ENCODE measurements at places on chromosomes 1 and 21.

- no peak for DNase-seq
Measured at GRCh38 chr1:19203440-19203839, 6.6 kb downstream of the UBR4 start.

DNA sequence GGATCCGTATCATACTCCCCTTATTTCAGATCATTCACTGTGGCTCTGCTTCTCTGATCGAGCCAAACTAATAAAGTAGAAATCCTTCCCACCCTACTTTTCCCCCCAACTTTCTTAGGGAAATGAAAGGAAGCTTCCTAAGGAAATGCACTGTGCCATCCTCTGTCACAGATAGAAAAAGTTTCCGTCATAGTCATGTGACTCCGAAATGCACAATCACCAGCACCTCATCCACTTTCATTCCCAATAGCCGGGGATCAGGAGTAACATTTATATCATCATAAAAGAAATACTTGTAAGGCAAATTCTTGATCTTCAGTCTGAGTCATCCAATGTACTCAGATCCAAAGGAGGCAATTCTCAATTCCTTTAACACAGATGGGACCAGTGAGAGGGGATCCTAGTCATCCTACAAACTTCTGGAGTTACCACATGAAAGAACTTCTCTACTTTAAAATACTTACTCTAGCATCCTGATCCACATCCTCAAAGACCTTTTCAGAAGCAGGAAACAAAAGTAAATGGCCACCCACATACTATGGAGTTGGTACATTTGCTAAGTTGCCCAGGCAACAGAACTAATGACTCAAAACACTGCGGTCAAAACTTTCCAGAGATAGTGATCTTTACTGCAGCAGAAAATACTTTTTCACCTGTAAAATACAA lies 97.8 kb upstream of the ZC3H11B start:
- no peak for DNase-seq

- DNase-seq, result no peak
Measured at GRCh38 chr1:177448036-177448615, 277.4 kb downstream of the BRINP2 start.

DNA sequence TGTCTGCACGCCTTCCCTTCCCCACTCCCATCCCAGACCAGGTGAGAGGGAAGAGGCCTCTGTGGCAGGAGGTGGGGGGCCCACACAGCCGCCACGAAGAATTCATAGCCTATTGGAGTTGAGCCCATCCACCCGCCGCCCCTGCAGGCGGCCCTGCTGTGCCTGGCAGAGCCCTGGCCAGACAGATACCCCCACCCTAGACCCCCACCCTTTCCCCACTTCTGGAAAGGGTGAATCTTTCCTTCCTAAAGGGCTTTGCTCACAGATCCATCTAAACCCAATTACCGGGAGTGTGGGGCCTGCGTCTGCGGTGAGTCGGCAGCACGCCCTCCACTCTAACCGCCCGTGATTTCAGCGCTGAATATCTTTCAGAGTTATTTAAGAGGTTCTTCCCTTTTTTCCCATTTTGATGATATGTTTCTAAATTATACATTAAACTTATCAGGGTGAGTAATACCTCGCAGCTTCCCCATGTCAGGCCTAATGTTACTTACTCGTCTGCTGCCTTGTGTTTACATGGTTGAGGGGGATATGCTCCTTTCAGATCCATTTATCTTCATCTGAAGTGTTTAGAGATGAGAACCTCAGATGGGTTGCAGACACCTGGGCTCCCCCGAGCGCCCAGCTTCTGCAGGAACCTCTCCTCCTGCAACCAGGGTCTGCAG lies 183.9 kb upstream of the VAMP3 start:
- DNase-seq, result no peak

- no peak for DNase-seq
Measured at GRCh38 chr1:231867607-231868006, 241.0 kb downstream of the DISC1 start.

DNA sequence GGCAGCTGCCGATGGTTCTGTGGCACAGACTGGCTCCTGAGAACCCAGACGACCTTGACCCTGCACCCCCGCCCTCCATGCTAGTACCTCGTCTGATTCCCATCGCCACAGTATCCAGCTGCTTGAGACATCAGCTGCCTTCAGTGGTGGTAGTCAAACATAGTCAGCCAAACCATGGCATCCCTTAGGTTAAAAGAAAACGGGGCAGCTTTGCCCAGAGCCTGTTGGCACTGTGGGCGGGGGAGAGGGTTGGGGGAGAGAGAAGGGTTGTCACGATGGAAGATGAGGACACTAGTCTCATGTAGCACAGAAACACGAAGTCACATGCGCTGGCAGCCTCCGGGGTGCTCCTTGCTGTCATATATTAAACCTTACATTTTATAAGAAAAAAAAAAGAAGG lies 961 bp upstream of the TDRD5 start:
- DNase-seq, result no peak

DNA sequence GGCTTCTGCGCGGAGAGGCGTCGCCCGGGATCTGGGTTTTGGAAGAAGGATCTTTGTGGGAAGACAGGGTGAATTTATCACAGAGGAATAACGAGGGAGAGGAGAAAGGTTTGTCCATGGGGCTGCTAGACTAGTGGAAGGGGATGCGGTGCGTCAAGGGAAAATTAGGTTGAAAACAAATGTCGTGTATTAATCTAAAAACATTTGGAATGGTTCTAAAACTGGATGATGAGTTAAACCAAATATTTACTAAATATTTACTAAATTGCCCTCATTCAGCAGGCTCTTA lies 647 bp downstream of the RO60 start:
- no peak for DNase-seq

GRCh38 chr1:24167008-24167407 lies 20.1 kb downstream of the IFNLR1 start:
- DNase-seq, result no peak

DNA sequence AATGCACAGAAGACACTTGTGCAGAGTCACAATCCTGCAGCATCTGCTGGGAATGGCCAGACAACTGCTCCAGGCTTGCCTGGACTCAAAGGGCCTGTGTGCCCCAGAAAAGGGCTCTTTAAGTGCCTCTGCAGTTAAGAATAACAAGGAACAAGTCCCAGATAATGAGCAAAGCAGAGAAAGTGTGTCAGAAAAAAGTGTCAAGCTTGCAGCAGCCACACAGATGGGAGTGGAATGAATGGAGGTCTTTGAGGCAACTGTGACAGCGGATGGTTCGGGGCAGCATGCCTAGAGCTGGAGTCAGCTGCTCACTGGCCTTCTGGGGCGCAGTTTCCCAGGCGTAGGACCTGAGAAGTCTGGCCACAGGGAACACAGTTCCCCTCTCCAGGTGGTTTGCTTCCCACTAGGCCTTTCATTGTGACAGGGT lies 5.1 kb downstream of the PARP1 start:
- DNase-seq, result no peak

GRCh38 chr1:18217398-18218043 lies 109.9 kb downstream of the IGSF21 start:
- no peak for DNase-seq

DNA sequence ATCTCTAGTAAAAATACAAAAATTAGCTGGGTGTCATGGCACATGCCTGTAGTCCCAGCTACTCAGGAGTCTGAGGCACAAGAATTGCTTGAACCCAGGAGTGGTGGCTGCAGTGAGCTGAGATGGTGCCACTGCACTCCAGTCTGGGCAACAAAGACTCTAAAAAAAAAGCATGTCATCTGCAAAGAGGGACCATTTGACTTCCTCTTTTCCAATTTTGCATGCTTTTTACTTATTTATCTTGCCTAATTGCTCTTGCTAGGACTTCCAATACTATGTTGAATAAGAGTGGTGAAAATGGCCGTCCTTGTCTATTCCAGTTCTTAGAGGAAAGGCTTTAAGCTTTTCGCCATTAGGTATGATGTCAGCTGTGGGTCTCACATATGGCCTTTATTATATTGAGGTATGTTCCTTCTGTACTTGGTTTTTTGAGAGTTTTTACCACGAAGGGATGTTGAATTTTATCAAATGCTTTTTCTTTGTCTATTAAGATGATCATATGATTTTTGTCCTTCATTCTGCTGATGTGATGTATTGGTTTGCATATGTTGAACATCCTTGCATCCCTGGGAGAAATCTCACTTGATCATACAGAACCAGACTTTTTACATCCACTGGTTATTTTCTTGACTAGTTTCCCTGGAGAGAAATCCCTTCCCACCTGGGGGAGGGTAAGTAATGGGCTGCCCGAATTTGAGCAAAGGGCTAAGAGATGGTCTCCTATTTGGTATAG lies 17.0 kb upstream of the RAP1GAP start:
- DNase-seq, result no peak

GRCh38 chr1:184255560-184255959 lies 131.3 kb upstream of the C1orf21 start:
- DNase-seq, result no peak

DNA sequence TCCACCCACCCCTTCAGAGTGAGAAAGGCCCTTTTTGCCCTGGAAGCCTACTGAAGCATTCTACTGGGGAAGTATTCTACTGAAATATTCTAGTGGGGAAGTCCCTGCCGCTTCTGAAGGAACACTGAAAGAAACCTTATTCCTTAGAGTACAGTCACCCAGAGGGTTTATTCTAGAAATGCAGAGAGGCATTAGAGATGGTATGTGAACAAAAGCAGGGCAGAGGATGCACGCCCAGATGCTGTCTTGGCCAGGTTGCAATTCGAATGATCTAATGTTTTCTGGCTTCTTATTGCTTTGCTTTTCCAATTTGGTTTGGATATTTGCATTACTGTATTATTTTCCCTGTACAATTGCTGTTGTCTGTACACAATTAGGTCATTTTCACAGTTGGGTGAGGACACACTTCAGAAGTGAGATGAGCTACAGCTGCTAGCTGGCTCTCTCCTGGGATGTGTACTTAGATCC lies 37.1 kb downstream of the CCN1 start:
- no peak for DNase-seq

Measured in NCI-H2107 (cell line).